ENCODE measurements at places on chromosomes 13 and 19. TPM values are rescaled to one million over a fixed set of nuclear protein-coding genes. Genes with fewer than 3 reads are reported as not detected.

EDNRB gene
- not detected for total RNA-seq

GPR180 gene
- 9.2 TPM for total RNA-seq

ZNF177 gene
- 0.46 TPM for total RNA-seq

CYP4F11 gene
- total RNA-seq: not detected

ZNF560 gene
- total RNA-seq: not detected

ZNF677 gene
- 1.6 TPM for total RNA-seq

AMH gene
- total RNA-seq: 4.3 TPM

CALR3 gene
- total RNA-seq: not detected

CDK8 gene
- total RNA-seq: 18.3 TPM

C13orf42 gene
- not detected for total RNA-seq

LRRC4B gene
- total RNA-seq: 0.18 TPM

All from activated T-helper 2 cell treated with anti-CD3 and anti-CD28 coated beads, Interferon-gamma antibody, Interleukin-2, Interleukin-4, amounts not matched to agents 10 μg/mL and 5 μg/mL and 100 μg/mL, durations not matched to agents 14 hours and 24 hours and 36 hours (primary cell).